ENCODE measurements at places on chromosomes 13 and 19.

- peak; percentile 46 for DNase-seq
Observed at GRCh38 chr19:11481534-11482383, 913 bp upstream of the ELAVL3 start.

- no peak for DNase-seq
Observed at GRCh38 chr19:51815043-51815442, 20.1 kb downstream of the FPR3 start.

- DNase-seq: no peak
Observed at GRCh38 chr13:49395451-49395865, 48.4 kb downstream of the CAB39L start.

- no peak for DNase-seq
Observed at GRCh38 chr19:12788682-12789097, 2.6 kb upstream of the JUNB start.

DNA sequence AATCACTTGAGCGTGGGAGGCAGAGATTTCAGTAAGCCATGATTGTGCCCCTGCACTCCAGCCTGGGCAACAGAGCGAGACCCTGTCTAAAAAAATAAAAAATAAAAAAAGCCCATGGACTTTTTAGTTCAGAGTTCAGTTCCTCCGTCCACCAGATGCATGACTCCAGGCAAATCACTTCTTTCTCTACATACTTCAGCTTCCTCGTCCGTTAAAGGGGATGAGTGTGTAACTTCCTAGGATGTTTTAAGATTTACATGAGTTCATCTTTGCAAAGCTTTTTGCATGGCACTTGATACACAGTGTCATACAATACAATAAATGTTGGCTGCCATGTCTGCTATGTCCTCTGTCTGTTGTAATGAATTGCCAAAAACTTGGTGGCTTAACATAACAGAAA is 10.0 kb upstream of the FFAR2 start:
- no peak for DNase-seq
